ENCODE measurements at places on chromosomes 5 and 9. TPM values are rescaled to one million over a fixed set of nuclear protein-coding genes. Genes with fewer than 3 reads are reported as not detected.

Gene SLC34A3
- not detected for total RNA-seq

Gene IL9
- not detected for total RNA-seq

GRCh38 chr5:135880278-135880677 lies 15.4 kb downstream of the IL9 start:
- DNase-seq, result no peak
- no peaks in the 10 kb centered on the region for H3K36me3 ChIP-seq

DNA sequence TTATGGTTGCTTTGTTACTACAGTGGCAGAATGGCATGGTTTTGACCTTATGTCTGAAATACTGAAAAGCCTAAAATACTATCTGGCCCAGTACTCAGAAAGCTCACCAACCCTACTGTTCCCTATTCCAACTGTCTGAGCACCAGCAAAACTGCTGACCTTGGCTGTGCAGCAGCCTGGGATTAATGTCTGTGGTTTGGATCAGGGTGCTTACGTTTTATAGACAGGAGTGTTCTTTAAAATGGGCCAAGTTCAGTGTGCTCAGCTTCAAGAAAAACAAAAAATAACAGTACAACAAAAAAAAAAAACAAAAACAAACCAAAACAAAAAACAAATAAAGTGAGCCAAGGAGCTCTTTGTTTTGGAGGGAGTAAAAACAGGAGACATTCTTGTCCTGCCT lies 36.4 kb downstream of the SLC28A3 start:
- no peaks in the 10 kb centered on the region for H3K4me1 ChIP-seq
- no peaks in the 10 kb centered on the region for H3K36me3 ChIP-seq
- H3K27ac ChIP-seq, result no peak overlapping the region
- H3K27me3 ChIP-seq, result no peaks in the 10 kb centered on the region
- H3K4me3 ChIP-seq, result no peak overlapping the region
- DNase-seq, result no peak

DNA sequence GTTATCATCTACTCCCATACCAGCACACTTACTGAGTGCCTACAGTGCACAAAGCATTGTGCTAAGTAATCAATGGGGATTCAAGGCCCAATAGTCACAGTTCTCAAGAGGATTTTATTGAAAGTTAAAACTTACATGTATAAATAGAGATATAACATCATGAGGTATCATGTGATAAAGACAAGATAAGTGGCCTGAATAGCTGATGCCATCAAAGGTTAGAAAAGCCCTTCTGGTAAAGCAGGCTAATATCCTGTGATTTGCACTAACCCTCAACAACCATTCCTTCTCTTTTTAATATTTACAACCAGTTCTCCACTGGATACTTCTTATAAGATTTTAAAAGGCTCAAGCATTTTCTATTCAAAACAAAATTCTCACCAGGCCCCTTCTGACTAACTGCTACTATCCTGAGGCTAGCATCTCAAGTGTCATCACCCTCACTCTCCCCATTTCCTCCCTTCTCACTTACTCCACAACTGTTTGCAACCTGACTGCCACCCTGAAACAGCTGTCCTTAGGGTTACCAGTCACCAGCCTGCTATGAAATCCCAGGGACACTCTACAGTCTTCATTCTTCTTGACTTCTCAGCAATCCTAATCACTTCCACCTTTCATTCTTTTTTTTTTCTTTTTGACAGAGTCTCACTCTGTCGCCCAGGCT lies 377.9 kb downstream of the ENC1 start:
- H3K4me1 ChIP-seq, result no peaks in the 10 kb centered on the region
- H3K27me3 ChIP-seq, result no peaks in the 10 kb centered on the region
- no peak overlapping the region for H3K27ac ChIP-seq
- no peaks in the 10 kb centered on the region for H3K36me3 ChIP-seq
- H3K4me3 ChIP-seq, result no peak overlapping the region
- DNase-seq, result no peak
